ENCODE measurements at places on chromosomes 11 and 22.

GRCh38 chr11:34744511-34744910 lies 123.6 kb downstream of the EHF start:
- DNase-seq, result no peak

- no peak for DNase-seq
These were observed 67.6 kb downstream of the PIWIL3 start for GRCh38 chr22:24706732-24707469.

GRCh38 chr11:59254286-59254685 lies 41.6 kb upstream of the MPEG1 start:
- DNase-seq, result no peak

DNA sequence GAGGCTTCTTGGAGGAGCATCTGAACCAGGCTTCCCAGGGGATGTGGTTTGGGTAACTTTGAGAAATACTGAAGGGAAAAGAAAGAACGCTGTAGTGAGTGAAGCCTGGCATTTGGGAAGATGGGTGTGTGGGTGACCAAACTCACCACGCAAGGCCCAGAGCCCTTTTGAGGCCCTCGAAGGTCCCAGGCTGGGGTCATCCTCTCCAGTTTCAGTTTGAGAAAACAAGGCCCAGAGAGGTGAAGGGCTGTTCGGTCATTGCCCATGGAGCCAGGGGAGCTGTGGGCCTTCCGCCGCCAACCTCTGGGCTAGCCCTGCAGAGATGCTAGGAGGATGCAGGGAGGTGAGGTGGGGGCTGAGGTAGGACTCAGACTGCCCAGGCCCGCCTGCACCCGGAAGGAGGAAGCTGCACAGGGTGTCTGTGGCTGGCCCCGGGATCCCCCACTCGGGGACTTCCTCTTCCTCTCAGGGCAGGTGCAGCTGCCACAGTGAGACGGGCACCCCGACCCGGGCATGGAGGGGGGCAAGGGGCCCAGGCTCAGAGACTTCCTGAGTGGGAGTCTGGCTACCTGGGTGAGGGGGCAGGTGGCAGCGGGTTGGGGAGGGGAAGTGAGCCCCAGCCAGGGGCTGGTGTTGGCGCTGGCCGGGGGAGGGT lies at the start of gene CCDC88B:
Gene CCDC88B (plus strand): TSS at position 451 of the 655 bp plus-strand sequence. CDS start 63 bp downstream, at position 514.
- DNase-seq, result no peak

DNA sequence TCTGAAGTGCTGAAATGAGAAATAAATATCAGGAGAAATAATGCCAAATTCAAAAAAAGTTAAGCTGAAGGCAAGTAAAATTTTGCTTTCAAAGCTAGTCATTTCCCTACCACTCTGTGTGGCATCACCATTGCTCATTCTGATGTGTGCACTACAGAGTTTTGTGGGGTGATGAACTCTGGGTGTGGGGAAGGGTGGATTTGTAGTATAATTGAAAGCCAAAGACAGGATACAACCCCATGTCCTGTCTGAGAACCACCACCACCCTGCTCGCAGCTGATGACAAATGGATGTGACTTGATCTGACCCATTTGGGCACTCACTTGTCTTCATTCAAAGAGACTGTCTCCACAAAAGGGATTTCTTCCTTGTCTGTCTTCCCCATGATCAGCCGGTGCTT lies 19.3 kb upstream of the TMEM9B start:
- DNase-seq, result no peak
